ENCODE measurements at places on chromosomes 13 and 19. TPM values are rescaled to one million over a fixed set of nuclear protein-coding genes. Genes with fewer than 3 reads are reported as not detected.

DNA sequence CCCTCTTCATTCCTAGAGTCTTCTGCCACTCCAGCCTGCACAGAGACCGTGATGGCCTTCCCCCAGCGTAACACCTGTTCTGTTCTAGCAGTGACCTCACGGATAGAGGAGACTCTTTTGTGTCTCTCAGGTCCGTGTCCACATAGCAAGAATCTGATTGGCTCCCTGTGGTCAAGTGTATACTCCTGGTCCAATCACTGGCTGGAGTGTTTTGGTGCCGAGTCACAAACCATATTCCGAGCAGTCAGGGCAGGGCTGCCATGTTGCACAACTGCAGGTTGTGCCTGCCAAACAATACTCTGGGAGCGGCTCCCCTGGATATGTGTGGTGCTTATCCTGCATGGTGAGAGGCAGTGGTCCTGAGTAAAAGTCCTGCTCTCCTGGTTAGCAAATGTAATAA lies 402.4 kb downstream of the KCNRG start:
- DNase-seq = no peak

The TEX30 gene
- total RNA-seq = 1.4 TPM

DNA sequence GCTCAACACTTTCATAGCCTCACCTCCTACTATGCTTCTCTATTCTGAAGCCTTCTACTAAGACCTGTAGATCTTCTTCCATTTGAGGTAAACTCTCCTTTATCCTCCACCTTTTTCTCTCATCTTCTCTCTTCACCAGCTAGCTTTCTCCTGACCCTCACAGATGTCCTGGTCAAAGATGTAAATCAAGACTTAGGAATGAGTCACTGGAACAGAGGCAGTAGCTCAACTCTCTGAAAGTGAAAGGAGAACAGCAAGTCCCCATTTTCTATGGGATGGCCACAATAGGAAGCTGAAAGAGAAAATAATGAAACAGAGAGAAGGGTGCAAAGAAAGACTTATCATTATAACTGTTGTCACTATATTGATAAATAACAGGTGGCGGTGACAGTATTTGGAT lies 86.1 kb upstream of the DOCK9 start:
- no peak for DNase-seq

The IGLON5 gene
- total RNA-seq = 4.9 TPM

DNA sequence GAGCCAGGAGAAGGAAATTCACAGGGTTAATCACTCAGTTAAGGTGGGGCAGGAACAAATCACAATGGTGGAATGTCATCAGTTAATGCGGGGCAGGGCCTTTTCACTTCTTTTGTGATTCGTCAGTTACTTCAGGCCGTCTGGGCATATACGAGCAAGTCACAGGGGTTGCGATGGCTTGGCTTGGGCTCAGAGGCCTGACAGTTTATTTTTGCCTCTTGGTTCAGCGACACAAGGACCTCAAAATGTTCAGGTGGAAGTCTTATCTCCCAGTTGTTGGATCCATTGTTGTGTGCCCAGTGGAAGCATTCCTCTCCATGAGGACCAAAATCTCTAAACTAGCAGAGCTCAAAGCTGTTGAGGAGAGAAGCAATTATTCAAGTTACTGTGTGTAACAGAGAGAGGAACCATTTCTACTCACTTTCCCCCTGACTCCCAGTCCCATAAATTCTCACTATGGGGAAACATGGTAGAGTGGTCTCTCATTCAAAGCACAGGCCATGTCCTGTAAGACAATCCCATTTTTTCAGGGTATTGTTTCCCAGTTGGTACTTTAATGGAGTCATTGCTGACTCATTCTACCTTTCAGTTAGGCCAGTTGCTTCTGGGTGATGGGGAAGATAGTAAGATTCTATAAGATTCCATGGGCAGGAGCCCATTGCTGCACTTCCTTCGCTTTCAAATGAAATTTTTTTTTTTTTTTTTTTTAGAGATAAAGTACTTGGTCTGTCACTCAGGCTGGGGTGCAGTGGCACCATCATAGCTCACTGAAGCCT lies 8.8 kb upstream of the COX7A1 start:
- no peak for DNase-seq

- DNase-seq = no peak
Observed at GRCh38 chr19:4690361-4690760, 20.2 kb upstream of the MYDGF start.
